Stimulated activated CD8-positive, alpha-beta memory T cell treated with anti-CD3 and anti-CD28 coated beads, Interleukin-15, amount 100 ng/mL, for 24 hours (primary cell): ENCODE measurements at places on chromosomes 1 and 21.

DNA sequence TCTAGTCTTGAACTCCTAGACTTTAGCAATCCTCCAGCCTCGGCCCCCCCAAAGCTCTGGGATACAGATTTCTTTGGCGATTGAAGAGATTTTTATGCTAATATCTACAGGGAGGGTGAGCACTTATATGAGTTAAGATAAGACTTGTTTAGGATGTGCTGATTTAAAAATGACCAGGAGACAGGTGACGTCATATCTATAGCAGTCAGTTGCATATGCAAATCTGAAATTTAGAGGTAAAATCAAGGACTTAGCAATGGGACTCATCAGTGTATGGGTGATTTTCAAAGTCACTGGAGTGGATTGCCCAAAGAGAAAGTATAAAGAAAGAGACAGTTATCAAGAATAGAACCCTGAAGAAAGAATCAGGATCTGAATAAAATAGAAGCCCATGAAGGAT, 394.5 kb downstream of the ADGRL2 start:
- no peak for DNase-seq

GRCh38 chr1:101237229-101237837, 514 bp downstream of the S1PR1 start:
- DNase-seq, result no peak

GRCh38 chr1:113780374-113781146, 21.3 kb upstream of the PHTF1 start:
- no peak for DNase-seq

DNA sequence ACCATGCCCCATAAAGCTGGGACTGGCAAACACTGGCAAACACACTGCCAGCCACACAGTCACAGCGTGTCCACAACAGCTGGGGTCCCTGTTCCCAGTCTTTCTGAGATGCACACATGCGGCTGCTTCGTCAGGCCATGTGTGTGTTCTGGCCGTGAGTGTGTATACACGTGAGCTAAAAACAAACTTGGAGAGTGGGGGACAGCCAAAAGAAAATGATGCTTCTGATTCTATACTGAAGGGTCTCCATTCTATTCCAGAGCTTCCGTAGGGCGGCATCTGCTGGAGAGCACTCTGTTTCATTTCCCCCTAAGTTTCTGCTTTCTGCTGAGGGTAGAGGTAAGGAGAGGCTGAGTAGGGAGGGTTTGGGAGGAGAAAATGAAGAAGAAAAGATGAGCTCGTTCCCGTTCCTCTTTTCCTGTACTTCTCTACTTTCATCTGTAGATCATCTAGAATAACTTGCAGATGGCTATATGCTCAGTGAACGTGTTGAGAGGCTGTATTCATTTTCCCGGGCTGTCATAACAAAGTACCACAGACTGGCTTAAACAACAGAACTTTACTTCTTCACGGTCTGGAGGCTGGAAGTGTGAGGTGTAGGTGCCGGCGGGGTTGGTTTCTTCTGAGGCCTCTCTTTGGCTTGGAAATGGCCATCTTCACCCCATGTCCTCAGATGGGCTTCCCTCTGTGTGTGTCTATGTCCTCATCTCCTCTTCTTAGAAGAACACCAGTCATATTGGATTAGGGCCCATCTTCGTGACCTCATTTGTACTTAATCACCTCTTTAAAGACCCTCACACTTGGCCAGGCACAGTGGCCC, 151.6 kb downstream of the TOMM20 start:
- DNase-seq, result no peak

DNA sequence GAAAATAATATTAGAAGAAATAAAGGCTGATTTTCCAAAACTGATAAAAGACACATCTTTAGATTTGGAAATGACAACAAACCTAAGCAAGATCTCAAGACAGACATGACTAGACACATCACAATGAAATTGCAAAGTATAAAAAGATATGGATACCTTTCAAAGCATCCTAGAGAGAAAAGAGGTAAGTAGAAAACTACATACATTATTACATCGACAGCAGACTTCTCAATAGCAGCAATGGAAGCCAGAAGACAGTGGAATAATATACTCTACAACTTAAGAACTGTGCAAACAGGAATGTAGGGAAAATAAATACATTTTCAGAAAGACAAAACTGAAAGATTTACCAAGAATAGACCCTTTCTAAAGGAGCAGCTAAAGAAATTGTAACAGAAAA, 50.2 kb downstream of the DENND1B start:
- DNase-seq, result no peak

GRCh38 chr1:227541796-227542152, 21.6 kb upstream of the ZNF678 start:
- no peak for DNase-seq

DNA sequence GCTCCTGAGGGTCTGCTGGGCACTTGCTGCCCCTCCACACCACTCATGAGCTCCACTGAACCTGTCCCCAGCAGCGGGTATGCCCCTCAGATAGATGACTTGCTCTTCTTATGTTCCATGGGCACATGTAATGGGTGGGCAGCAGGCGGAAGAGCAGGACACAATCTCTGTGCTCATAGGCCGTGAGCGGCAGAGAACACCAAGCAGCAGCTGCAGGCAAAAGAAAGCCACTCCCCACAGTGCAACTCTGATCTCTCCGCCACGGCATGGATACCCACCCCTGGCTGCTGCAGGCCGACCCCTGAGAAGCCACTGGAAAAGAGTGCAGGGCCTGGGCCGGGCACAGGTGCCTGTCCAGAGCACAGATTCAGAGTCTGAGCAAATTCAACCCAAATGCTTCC, 135.2 kb upstream of the RUNX3 start:
- DNase-seq, result no peak

GRCh38 chr1:159923203-159924024, 1.9 kb downstream of the TAGLN2 start:
- DNase-seq, result peak; percentile 50

- no peak for DNase-seq
Observed at GRCh38 chr1:1799716-1800115, 21.4 kb upstream of the NADK start.

DNA sequence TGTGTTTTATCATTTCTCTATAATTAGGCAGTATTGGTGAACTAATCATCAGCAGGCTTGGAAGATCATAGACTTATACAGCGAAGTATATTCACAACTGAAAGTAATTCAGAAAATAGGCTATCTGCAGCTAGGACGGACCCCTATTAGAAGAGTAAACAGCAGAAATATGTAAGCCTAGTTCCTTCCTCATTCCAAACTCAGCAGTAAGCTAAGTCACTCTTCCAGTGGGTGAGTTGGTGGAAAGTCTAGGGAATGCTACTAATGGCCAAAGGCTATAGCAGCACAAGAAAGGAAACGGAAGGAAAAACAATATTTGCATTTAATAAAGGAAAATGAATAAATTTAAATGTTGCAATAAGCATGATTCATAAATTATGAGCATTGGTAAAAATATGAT, 918.1 kb upstream of the TMPRSS15 start:
- no peak for DNase-seq

- DNase-seq, result no peak
Observed at GRCh38 chr1:246078126-246078887, 428.8 kb downstream of the SMYD3 start.

GRCh38 chr1:71640998-71641397, 560.2 kb upstream of the ZRANB2 start:
- DNase-seq, result no peak

GRCh38 chr1:218339267-218339831, 5.8 kb upstream of the TGFB2 start:
- no peak for DNase-seq

GRCh38 chr1:12549460-12550349, 68.3 kb downstream of the DHRS3 start:
- DNase-seq, result no peak

- DNase-seq, result no peak
Observed at GRCh38 chr1:206828765-206829164, 36.7 kb upstream of the IL20 start.
